ENCODE measurements at places on chromosomes 5 and 9. TPM values are rescaled to one million over a fixed set of nuclear protein-coding genes. Genes with fewer than 3 reads are reported as not detected.

ANKRD34B gene
- not detected for total RNA-seq

GRCh38 chr5:57335092-57335660 lies 147.4 kb downstream of the ACTBL2 start:
- DNase-seq: peak; percentile 95

GRCh38 chr9:121390372-121390771 lies 20.3 kb upstream of the STOM start:
- DNase-seq: no peak

DNA sequence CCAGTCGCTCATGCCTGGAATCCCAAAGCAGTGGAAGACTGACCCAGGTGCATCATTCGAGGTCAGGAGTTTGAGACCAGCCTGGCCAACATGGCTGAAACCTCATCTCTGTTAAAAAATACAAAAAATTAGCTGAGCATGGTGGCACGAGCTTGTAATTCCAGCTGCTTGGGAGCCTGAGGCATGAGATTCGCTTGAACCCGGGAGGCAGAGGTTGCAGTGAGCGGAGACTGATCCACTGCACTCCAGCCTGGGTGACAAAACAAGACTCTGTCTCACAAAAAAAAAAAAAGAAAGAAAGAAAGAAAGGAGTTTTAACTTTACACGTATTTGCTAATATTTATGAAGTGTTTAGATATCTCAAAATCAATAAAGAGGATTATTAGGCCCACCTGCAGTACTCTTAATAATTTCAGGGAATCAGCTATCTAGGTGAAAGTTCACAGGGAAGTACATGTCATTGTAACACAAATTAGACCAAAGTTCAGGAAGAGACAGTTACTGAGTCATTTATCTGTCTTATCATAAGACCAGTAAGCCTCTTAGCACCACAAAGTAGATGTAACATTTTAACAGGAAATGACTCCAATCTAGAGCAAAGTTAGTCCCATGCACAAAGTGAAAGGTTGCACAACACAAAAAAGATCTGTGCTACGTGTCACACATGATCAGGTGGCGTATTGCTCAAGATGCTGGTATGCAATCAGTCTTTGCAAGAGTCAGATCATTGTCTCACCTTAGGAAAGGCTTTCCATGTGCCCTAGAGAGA lies 34.1 kb upstream of the PLIN2 start:
- peak; percentile 100 for DNase-seq

- DNase-seq: no peak
Observed at GRCh38 chr5:167512111-167512510, 779.3 kb upstream of the WWC1 start.

ADGRD2 gene
- total RNA-seq: not detected

- peak; percentile 75 for DNase-seq
Observed at GRCh38 chr5:32029261-32029660, 144.9 kb downstream of the GOLPH3 start.

DNA sequence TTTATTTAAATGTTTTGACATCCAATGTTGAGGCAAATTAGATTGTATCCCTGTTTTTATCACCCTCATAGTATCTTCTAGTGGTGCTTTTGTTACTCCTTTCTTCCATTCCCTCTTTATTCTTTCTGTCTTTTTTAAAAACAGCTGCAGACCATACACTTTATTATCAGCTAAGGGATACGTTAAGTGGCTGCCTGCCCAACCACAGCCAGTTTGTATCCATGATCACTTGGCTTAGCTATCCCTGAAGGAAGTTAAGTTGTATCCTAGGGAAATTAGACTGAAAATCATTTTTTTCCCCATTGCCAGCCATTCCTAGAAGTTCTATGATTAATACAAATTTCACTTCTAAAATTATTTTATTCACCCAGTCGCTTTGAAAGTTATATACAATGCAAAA lies 1032.7 kb downstream of the NR2F1-AS1 start:
- no peak for DNase-seq

SELENOP gene
- total RNA-seq: 17.3 TPM

- DNase-seq: no peak
Observed at GRCh38 chr5:72624641-72625236, 117.5 kb upstream of the ZNF366 start.

GRCh38 chr5:5805916-5806315 lies 383.4 kb downstream of the ICE1 start:
- no peak for DNase-seq

DNA sequence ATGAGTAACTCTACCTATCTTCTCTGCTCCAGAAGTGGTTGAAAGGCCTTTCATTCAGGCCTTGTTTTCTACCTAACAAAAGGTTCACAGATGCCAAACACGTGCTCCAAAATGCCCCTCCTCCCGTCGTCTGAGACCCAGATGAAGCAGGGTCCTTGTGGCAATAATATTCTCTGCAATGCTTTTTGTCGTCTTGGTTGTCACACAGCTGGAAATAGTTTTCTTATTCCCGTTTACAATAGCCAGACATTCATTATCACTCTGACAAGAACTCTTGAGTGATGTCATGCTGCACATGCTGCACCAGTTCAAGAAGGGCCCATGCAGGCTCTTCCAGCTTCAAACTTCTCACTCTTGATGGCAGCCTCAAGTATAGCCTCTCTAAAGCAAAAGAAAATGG lies 7.8 kb downstream of the LPAR1 start:
- no peak for DNase-seq

PGM5 gene
- under 0.01 TPM for total RNA-seq

- DNase-seq: no peak
Observed at GRCh38 chr5:170923910-170924620, 62.2 kb downstream of the RANBP17 start.

GRCh38 chr5:610011-610743 lies 2.0 kb upstream of the CEP72 start:
- no peak for DNase-seq

- DNase-seq: no peak
Observed at GRCh38 chr9:107142430-107142829, 140.6 kb upstream of the RAD23B start.

IZUMO3 gene
- not detected for total RNA-seq

- peak; percentile 76 for DNase-seq
Observed at GRCh38 chr5:167945542-167946384, 345.7 kb upstream of the WWC1 start.

PCDHGA11 gene
- total RNA-seq: 3.2 TPM

- DNase-seq: no peak
Observed at GRCh38 chr9:136090056-136090735, 4.9 kb downstream of the NACC2 start.

DNA sequence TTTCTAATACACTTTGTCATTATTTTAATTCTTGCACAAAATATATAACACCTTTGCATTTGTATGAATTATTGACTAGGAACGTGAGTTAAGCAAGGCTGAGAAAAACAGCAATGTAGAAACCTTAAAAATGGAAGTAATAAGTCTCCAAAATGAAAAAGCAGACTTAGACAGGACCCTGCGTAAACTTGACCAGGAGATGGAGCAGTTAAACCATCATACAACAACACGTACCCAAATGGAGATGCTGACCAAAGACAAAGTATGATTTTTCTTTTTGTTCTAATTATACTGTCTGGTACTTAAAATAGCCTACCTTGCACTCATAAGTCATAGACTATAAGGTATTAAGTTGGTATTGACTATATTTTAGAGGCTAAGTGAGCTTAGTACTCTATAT lies 34.4 kb downstream of the RAD50 start:
- DNase-seq: no peak

GRCh38 chr5:77942578-77943239 lies 166.6 kb upstream of the TBCA start:
- DNase-seq: no peak

- DNase-seq: no peak
Observed at GRCh38 chr5:36344899-36345298, 43.2 kb upstream of the RANBP3L start.

DNA sequence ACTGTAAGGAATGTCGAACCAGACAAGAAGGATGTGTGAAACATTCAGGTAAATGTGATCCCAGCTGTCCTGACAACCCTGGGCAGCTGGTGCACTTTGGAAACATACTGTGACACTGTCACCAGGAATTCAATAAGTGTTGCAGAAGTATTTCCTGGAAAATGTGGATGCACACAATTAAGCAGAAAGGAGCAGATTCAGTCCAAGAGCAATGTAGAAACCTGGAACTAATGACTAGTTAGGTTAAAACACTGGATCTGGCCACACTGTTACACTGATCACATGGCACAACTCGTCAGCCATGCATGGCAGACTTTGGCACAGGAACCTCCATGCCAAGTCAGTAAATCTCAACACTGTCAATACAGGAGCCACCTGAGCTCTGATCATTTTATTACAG lies 109.0 kb downstream of the FAM174A start:
- peak; percentile 42 for DNase-seq

DNA sequence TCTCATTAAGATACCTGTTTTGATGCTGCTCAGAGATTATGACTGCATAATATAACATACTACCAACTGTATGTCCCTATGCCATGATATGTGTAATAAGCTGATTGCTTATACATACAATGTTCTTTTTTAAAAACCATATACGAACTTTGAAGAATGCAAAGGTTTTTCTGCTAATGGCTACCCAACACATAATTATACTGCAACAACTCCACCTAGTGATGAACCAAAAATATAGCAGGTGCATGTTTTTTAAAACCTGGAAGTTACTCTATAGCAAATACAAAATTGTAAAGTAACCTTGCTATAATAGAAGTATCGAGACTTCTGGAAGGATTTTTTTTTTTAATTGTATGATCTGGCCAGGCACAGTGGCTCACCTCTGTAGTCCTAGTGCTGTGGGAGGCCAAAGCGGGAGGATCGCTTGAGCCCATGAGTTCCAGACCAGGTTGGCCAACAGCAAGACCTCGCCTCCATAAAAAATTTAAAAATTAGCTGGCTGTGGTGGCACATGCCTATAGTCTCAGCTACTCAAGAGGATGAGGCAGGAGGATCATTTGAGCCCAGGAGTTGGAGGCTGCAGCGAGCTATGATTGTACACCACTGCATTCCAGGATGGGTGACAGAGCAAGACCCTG lies 49.1 kb downstream of the HOMER1 start:
- peak; percentile 39 for DNase-seq

DNA sequence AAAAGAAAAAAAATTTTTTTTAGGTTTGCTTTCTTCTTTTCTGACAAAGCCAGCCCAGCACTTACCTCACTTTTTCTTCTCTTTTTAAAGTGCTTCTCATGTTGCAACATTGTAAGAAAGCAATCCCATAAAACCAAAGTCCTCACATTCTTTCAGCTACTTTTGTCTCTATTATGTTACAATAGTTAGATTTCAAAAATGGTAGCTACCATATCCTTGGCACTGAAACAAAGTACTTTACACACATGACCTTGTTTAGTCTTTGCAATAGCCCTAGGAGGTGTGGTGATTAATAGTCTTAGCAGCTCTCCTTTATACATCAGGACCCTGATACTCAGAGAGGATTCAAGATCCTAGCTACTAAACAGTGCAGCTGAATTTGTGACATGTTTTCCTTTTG lies 23.5 kb upstream of the CARTPT start:
- no peak for DNase-seq

IL33 gene
- 2.4 TPM for total RNA-seq

PAEP gene
- not detected for total RNA-seq

WNT8A gene
- total RNA-seq: not detected

- no peak for DNase-seq
Observed at GRCh38 chr5:170634256-170634990, 130.6 kb downstream of the KCNIP1 start.

DNA sequence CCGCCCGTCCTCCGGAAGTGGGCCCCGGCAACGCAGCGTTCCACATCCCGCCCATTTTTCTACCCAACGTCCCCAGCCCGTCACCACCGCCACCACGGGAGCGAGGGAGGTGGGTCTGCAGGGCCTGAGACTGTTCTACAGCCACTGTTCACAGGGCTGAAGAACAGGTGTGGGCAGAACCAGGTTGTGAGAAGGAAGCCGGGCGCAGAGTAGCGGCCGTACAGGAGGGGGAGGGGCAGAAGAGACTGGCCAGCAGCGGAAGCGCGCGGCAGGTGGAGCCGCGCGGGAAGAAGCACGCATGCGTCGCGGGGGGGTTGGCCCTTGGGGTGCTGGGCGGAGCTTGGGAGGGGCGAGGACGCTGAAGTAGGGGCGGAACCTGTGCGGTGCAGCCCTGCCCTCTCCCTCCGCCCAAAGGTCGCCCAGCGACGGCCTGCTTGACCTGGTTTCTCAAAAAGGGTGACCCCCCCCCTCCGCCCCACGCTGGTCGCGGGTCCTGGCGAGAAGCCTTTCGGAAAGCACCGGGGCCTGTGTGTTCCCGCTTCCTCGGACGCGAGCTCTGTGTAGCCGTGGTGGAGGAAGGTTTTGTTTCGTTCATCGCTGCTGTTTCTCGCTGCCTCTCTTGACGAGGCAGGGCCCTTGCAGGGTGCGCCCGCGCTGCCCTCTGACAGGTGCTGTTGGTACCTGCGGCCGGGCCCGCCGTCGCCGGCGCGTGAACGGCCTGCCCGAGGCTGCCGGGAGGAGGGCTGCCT lies 7.8 kb upstream of the MGAT1 start:
- DNase-seq: peak; percentile 80

VLDLR gene
- 26.9 TPM for total RNA-seq

ROPN1L gene
- total RNA-seq: 0.13 TPM

- DNase-seq: no peak
Observed at GRCh38 chr5:79261897-79262296, 26.0 kb downstream of the JMY start.

GRCh38 chr9:72476100-72476499 lies 45.3 kb upstream of the TMC1 start:
- DNase-seq: peak; percentile 31

DNA sequence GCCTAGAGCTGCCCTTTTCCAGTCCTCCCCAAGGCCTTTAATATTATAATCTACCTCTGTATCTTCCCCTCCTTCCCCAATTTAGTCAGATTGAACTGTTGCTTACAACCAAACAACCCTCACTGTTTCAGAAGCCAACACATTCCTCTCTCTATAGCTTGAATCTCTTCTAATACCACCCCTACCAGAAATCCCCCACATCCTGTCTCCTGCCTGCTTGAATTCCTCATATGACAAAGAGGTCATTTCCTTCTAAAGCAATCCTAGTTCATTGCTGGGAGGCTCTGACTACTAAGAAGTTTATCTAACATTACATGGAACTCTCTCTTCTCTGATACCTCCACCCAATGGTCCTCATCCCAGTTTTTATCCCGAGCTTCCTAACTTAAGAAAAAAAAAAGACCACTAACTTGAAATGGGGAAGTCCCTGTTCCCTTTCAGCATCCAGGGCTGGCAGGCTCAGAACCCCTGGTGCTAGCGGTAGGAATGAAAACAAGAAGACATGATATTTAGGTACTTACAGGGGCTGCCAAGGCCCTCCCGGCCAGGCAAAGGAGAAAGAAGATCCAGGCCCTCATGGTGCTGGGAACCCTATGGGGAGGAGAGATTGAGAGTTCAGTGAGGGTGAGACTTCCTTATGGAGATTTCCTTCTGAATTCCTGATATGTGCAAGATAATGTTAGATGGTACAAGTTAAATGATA lies 11.0 kb downstream of the SPARC start:
- DNase-seq: peak; percentile 51

LRRC19 gene
- not detected for total RNA-seq

DNA sequence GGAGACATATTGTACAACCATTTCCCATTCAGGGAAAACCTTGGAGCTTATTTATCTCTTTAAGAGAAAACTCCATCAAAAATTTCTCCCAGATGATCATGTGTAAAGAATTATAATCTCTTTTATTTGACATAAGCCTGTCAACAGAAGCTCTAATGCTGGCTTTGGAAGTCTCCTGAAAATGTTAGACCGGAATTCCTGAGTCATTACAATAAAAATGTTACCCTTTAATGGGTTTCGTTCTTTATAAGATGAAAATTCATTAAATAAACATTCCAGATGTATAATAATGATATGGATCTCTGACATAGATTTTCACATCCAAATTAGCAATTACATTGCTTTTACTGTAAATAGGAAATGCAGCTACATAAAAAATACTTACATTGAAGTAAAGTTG lies 1036.4 kb downstream of the EFNA5 start:
- DNase-seq: no peak

GRCh38 chr5:102539562-102539961 lies 40.8 kb upstream of the SLCO6A1 start:
- DNase-seq: peak; percentile 17

NTRK2 gene
- total RNA-seq: not detected
